SIG-M5 (cell line): ENCODE measurements at places on chromosomes 16 and 17.

- no peak for DNase-seq
Measured at GRCh38 chr16:71923941-71924690, 28.8 kb downstream of the IST1 start.

GRCh38 chr17:78042542-78042941, 84.0 kb downstream of the TNRC6C start:
- DNase-seq, result no peak

- DNase-seq, result no peak
Measured at GRCh38 chr17:72850410-72851118, 241.9 kb downstream of the SLC39A11 start.

GRCh38 chr17:61462719-61463315, 10.6 kb downstream of the TBX4 start:
- no peak for DNase-seq

- DNase-seq, result no peak
Measured at GRCh38 chr17:3533752-3534151, 23.9 kb downstream of the TRPV3 start.
